ENCODE measurements at places on chromosomes 13 and 19.

- no peak for DNase-seq
Observed at GRCh38 chr19:43809762-43810696, 7.8 kb upstream of the LYPD5 start.

- no peak for DNase-seq
Observed at GRCh38 chr13:22499919-22500318, 680.9 kb upstream of the SGCG start.

DNA sequence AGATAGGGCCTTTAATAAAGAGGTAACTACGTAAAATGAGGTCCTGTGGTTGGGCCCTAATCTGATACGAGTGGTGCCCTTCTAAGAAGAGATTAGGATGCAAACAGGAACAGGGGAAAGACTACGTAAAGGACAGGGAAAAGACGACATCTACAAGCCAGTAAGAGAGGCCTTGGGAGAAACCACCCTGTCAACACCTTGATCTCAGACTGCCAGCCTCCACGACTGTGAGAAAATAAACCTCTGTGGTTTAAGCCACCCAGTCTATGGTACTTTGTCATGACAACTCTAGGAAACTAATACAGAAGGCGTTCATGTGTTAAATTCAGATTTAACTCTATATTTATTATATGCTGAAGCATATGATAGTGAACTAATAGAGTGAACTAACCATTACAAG lies 566.3 kb downstream of the UQCRFS1 start:
- DNase-seq, result no peak

DNA sequence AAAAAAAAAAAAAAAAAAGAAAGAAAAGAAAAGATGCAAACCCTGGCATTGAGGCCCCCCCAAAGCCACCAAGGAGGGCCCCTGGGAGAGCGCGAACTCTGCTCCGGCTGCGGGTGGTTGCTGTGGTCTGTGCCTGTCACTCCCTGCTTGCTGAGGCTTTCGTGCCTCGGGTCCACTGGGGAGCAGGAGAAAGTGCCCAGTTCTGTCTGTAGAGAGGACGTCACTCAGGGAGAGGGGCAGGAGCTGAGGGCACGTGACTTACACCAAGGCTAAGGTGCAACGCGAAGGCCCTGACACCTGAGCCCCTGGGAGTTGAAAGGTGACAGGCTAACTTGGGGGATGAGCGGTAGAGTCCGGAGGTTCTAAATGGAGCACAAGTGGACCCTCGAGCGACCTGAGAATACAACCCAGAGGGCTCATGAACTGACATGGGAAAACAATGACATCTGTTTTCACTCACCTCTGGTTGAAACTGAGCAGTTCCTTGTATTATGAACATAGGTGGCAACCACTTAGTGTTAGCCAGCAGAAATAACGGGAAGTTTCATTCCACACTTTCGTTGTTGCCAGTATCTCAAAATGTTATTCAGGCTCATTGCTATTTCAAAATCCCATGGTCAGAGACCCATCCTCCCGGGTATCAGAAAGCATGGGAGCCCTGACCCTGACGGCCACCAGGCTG lies 69.2 kb upstream of the TM9SF2 start:
- no peak for DNase-seq

Measured in posterior vena cava (tissue), 2 donors.